ENCODE measurements at places on chromosomes 7 and 10.

DNA sequence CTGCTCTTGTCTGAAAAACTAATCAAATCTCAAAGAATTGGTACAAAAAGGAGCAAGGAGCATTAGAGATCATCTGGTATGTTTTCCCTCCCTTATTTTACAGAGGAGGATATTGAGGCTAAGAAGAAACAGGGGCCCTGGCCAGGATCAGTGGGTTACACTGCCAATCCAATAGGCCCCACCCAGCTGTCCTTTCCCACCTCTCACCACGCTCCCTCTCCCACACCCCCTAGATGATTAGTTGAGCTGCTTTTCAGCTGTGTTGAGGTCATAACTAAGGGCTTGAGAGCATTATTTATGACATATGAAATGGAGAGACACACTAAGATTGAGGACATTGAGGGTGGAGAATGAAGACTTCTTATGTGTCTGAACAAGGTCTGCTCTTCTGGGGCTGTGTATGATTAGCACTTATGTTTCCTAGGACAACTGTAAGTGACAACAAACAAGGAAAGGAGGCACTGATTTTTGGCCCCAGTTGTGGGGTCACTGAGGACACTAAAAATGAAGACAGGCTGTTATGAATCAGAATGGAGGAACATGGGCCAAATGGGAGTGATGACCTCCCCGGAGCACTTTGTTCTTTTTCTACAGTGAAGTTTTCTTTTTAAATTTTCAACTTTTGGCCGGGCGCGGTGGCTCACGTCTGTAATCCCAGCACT, 26.5 kb downstream of the VWA2 start:
- DNase-seq, result no peak

- no peak for DNase-seq
Observed at GRCh38 chr10:78045237-78045636, 11.6 kb downstream of the RPS24 start.

DNA sequence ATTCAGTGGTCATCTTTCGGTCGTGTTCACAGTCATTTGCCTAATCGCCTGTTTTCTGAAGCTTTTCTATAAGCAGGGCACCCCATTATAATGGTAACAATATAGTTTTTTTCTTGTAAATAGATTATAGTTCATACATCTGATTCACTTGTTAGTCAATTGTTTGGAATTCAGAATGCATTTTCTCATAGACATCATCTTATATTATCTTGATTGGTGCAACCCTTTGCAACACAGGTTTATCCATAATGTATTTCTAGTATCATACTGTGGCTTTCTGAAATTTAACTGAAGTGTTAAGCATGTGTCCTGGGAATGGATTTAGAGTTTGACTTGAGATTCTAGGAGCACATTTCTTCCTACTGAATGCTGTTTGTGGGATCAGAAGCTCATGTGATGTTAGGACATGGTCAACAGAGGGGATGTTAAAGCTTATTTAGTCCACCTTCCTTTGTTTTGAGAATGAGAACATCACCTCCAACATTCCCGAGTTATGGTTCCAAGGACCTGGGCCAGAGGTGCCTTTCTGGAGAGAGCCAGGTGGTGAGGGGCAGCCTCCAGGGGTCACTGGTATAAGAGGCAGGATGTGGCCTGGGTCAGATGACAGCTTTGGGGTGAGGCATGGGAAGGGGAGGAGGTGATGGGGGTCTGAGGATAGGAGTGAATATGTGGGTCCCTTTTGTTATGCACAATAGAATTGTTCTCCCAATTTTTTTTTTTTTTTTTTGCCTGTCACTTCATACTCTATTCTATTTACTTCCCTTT, 415.6 kb downstream of the EXOC4 start:
- DNase-seq, result no peak

- DNase-seq, result no peak
Observed at GRCh38 chr7:127791446-127792189, 139.6 kb downstream of the SND1 start.

DNA sequence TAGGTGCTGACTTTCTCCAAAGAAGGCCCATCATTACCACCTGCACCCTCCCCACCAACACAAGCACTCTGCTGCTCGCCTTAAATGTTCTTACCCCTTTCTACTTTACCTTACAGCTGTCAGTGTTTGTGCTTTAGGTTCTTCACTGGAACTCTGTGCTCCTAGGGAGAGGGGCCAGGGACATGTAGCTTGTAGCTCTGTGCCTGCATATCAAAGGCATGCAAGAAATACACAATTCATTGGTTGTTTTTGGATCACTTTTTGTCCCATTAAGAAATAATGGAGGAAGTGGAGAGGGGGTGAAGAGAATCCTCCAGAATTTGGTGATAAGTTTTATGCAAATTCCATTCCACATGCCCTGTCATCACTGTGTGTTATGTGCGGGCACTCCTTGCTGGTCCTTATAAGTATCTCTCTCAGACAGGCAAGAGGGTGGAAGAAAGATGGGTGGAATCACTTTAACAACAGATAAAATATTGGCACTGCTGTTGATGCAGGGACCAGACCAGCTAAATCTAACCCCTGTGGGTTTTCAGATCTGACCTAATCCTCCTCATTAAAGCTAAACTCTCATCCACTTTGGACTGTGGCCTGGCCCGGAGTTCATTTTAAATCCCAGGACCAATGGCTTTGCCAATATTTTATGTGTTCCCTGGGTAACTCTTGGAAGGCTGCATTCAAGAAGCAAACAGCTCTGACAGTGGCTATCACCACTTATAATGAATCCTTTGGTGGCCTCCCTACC, 375.8 kb upstream of the NFE2L3 start:
- DNase-seq, result no peak

DNA sequence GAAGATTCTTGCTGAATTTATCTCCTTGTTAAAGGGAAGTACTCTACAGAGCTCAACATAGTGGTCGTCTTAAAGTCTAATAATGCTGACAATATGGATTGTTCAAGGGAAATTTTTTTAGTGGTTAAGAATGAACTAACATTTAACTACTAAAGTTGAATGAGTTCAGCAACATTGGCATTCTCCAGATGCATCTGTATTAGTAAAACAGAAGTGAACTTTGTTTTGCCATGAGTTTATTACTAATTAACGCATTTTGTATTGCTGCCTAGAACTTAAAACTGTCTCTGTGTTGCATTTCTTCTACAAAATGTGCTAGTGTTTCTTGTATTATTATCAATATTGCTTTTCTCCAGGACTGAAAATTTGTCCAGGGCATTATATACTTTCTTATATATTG, 67.5 kb downstream of the C1GALT1 start:
- no peak for DNase-seq

Data from AG04450 (cell line).